ENCODE measurements at places on chromosomes 13 and 19.

GRCh38 chr13:71801165-71801760, 65.7 kb downstream of the DACH1 start:
- DNase-seq = no peak

- no peak for DNase-seq
Observed at GRCh38 chr13:34277936-34278335, 460.0 kb downstream of the RFC3 start.

- DNase-seq = no peak
Observed at GRCh38 chr13:110492679-110493593, 68.6 kb downstream of the RAB20 start.

- no peak for DNase-seq
Observed at GRCh38 chr13:105979131-105980011, 556.1 kb downstream of the EFNB2 start.

GRCh38 chr13:101111894-101112293, 304.4 kb downstream of the NALCN start:
- DNase-seq = no peak

DNA sequence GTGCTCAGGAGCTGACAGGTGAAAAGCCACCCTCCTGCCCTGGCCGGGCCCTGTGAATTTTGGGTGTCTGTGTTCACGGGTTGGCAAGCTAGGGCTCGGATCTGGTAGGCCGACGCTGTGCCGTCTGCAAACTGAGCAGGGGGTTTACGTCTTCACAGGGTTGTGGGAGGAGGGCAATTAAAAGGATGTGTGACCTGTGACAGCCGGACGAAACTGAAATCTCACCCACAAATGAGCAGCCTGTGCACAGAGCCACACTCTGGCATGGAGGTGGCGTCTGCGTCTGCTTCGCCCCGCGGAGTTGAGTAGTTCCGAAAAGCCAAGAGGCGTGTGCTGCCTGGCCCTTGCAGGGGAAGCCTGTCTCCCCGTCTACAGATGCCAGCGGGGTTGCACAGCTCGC, 117.3 kb downstream of the KDM4B start:
- no peak for DNase-seq

DNA sequence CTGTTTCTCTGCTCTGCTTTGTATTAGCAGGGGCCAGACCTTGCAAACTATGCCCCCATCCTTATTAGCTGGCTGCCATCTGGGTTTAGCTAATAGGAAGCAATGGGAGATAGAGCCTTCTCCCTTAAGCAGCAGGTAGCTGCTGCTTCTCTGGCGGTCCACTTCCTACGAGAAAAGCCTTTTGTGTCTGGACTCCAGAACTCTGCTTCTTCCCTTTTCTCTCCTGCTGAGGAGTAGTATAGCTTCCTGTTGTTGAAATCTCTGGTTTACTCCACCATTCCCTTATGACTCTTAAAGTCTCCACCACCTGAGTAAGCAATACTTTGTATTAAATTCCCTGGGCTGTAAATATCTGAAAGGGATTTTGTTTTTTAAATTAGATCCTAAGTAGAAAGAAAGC, 147.1 kb downstream of the DNAJC15 start:
- DNase-seq = no peak

GRCh38 chr13:64197232-64197631, 2781.6 kb upstream of the PCDH20 start:
- no peak for DNase-seq

DNA sequence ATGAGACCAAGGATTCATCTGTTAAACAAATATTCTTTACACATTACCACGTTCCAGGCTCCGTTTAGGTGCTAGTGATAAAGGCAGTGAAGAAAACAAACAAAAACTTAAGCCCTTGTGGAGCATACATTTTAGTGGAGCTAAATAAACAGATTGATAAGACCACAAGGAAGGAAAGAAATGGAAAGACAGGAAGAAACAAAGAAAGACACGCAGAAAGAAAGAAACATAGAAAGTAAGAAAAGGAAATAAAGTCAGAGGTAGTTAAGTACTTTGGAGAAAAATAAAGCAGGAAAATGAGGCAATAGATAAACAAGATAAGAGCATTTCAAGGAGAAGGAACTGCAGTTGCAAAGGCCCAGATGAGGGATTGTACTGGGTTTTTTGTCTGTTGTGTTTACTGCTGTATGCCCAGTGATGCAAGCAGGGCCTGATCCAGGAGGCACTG, 998 bp downstream of the NFKBIB start:
- DNase-seq = no peak

- DNase-seq = no peak
Observed at GRCh38 chr19:5086725-5087439, 118.0 kb downstream of the KDM4B start.

DNA sequence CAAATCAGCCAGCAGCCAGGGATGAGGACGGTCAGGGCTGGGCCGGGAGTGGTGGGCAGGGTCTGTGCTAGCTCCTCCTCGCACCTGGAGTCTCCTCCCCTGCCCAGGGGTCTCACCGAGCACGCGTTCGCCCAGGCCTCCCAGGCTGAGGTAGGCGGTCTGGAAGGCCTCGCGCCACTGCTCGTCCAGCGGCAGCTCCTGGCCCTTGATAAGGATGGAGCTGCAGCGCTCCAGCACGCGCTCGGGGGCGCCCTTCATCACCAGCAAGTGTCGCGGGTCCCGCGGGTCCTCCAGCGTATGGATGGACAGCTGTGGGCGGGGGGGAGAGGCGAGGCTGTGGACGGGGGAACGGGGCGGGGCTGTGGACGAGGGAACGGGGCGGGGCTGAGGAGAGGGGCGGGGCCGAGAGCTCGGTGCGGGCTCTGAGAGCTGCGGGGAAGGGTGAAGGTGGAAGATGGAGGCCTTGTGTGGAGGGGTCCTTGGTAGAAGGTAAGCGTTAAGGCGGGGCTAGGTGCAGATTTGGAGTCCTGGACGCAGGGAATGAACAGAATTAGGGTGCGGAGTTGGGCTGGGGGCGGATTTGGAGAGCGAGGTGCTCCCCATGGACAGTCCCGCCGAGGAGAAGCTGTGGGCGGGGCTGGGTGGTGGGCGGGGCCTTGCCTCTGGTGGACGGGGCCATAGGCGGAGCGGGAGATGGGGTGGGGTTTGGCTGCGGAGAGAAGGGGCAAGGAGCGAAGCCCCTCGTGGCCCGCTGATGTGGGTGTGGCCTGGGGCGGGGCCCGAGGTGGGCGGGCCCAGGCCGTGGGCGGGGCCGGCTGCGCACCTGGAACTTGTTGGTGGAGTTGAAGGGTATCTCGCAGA, 5.7 kb downstream of the ATP4A start:
- DNase-seq = no peak

- DNase-seq = no peak
Observed at GRCh38 chr13:77836423-77836822, 82.2 kb downstream of the EDNRB start.

GRCh38 chr13:19053561-19053960, 128.1 kb downstream of the TUBA3C start:
- no peak for DNase-seq

- no peak for DNase-seq
Observed at GRCh38 chr13:45385907-45386553, 32.1 kb downstream of the SLC25A30 start.

DNA sequence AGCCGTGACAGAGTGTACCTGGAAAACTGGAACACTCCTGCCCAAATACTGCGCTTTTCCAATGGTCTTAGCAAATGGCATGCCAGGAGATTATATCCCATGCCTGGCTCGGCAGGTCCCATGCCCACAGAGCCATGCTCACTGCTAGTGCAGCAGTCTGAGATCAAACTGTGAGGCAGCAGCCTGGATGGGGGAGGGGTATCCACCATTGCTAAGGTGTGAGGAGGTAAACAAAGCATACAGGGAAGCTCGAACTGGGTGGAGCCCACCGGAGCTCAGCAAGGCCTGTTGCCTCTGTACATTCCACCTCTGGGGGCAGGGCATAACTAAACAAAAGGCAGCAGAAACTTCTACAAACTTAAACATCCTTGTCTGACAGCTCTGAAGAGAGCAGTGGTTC, 10.5 kb downstream of the CYP2A13 start:
- DNase-seq = no peak

DNA sequence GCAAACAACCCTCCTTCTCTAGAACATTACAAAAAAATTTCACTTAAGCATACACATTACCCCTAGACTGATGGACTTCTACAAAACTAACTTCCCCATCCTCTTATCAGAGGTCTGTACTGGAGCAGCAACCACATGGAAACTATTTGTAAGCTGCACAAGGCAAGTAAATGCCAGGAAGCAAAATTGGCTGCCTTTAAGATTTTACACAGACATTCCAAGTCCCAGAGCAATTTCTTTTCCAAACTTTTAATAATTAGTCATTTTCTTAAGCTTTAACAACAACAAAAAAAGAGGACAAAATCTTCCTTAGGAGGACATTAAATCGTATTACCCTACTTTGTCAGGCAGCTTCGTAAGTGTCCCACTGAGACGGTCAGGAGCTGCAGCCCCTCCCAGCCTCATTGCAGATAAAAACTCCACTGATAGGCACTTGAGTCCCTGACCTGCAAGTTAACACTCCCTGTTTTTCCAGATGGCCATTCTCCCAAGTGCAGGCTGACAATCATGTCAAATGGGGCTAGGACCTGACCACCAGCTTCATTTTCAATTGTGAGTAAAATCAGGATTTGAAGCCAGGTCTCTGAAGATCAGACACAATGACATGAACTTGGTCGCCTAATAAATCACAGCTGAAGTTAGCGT, 680.1 kb downstream of the DIAPH3 start:
- no peak for DNase-seq

- DNase-seq = no peak
Observed at GRCh38 chr19:48569814-48570213, 17.8 kb downstream of the SULT2B1 start.

- DNase-seq = no peak
Observed at GRCh38 chr19:28153123-28153522, 1059.8 kb downstream of the UQCRFS1 start.

GRCh38 chr19:29510701-29511265, 15.0 kb upstream of the VSTM2B start:
- no peak for DNase-seq

DNA sequence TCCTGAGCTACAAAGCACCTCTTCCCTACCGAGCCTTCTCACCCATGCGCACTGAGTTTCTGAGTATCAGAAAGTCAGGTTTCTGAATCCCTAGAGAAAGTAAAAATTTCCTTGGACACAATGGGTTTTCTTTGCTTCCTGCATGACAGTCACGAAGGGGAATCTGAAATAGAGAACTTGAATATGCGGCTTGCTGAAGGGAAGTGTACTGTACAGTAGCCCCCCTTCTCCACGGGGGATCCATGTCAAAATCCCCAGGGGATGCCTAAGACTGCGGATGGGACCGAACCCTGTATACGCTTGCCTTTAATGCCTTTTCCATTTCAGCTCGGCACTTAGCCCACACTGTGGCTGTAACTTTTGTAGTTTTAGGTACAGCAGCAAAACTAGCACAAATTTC, 107.9 kb downstream of the GGACT start:
- no peak for DNase-seq

DNA sequence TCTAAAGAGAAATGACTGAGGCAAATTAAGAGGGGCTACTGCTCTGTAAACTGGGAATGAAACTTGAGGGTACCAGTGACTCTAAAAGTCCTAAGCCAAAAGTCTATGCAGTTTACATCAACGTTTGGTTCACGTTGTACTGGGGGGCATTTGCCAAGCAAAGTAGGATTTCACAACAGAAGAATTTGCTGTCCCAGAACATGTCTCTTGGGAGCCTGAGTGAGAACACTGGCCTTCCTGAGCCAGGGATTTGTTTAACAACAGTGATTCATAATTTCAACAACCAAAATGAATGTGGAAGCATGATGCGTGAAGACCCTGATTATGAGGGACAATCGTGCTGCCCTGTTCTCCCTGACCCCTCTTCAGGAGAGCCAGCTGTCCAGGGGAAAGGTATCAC, 178.0 kb downstream of the OXGR1 start:
- DNase-seq = no peak

GRCh38 chr13:98664047-98664446, 87.1 kb upstream of the STK24 start:
- no peak for DNase-seq

DNA sequence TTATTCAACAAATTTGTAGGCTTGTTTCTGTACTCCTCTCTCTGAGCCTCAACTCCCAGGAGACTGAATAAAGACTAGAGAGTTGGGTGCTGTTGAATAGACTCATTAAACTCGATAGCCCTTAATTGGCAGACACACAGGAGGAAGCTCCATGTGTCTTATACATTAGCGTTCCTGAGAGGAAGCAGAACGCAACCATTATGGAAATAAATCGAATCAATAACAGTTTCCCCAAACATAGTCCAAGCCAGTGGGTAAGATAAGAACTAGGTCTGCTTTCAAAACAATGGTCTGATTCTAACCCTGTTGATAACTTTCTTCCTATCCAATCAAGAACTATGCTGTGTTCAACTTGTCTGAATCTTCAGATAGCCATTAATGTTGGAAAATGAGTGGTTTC, 118.1 kb upstream of the FNDC3A start:
- no peak for DNase-seq

DNA sequence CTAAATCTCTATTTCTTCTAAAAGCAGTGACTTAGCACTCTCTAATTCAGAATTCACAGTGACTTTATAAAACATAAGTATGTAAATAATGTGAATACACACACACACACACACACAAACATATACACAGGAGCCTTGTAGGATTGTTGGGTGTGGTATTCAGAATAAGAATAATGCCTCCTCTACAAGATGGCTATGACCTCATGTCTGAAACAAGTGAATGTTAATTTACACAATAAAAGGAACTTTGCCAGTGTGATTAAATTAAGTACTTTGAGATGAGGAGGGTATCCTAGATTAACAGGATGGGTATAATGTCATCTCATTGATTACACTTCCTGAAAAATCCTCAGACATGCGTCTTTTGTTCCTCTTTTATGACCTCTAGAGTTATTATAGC, 234.6 kb downstream of the SLITRK6 start:
- DNase-seq = no peak

DNA sequence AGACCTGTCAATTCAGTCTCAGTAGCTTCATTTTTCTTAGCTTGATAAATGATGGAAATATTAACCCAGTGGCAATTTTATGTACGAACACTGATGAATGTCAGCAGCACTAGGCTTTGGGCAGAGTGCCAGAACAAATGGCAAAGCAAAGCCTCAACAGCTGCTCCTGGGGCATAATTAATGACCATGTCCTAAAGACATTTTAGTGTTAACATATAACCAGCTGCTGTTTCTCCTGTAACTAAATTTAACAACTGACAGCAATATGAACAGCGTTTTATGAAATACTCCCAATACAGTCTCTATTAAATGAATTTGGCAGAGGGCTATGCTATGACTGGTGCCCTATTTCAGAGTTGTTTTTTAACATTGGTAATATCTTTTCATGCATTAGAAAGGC, 47.1 kb downstream of the ZNF568 start:
- no peak for DNase-seq

DNA sequence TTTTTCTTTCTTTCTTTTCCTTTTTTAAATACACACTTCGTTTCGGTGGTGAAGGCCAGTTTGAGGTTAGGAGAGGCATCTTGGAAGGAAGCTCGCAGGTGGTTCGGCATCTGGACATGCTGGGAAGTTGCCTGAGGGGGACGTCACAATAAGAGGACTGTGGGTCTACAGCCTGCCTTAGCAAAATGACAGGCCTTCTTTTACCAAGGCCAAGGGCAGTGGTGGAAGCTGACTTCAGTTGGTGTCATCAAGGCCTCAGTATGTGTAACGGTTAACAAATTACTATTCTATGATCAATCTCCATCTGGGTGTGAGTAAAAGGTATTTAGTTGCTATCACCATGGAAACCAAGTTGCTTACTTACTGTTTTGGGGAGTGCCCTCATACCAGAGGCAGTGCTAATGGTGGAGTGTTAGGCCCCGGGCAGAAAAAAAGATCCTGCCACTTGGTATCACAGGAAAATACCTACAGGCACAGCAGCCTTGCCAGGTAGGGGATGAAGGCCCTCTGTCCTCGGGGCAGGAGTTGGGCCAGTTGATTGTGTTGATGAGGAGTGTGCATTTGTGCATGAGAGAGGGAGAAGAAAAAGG, 10.3 kb downstream of the ACTN4 start:
- DNase-seq = no peak

GRCh38 chr19:55146078-55146704, 2.8 kb downstream of the TNNT1 start:
- DNase-seq = no peak

Measured in urinary bladder (tissue), 4 donors.